ENCODE measurements at places on chromosomes 4 and X.

DNA sequence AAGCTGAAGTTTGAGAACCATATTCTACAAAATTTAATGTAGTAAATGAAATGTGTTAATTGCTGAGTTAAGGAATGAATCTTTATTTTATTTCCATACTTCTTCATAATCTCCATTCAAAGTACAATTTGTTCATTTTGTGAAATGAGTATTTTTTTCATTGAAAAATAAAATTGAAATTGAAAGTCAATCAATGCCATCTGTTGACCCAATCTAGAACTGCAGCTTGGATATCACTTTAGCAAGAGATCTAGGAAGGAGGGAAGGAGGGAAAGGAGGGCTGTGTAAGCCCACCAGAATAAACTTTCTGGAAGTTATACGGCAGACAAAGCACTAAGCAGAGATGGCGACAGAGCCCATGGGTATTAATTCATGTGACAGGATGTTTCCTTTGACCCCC lies 128.4 kb downstream of the ZMAT1 start:
- DNase-seq = no peak

DNA sequence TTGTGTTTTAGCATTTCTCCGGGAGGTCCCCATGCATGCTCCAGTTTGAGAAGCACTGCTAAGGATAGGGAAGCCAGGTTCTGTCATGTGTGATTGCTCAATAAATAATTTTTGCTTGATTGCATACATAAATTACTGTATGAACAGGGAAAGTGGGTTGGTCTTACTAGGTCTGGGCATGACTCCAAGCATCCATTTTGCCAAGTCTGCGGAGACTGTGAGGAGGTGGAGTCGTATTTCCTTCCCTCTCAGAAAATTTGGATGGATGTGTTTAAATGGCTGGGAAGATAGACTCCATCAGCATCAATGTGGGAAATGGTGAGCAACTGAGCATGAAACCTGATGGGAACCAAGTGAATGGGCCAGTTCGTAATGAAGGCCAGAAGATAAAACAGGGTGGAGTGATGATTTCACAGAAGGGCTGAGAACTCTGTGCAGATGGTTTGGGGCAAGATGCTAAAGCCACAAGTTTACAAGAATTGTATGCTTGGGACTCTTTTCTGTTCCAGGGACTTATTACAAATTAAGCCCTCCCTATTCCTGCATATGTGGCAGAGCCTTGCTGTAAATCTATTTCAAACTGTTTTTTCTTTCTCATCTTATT lies 84.1 kb downstream of the NHS start:
- DNase-seq = no peak

DNA sequence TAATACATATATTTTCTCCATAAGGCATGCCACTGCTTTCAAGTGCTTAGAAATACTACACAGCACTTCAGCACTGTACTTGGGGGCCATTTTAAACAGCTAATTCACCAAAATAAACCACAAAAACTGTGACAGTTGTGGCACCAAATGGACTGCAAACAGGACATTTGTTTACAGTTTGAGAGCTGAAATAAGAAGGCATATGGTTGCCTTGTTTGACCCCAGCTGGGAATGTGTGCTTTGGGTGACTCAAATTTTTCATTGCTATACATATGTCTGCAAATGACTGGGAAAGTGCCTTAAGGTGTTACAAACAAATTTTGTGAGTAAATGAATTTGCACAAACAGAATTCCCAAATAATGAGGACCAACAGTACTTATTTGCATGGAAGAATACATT lies 124.2 kb downstream of the BANK1 start:
- DNase-seq = no peak

GRCh38 chrX:125382148-125382628 lies 62.5 kb downstream of the TEX13C start:
- no peak for DNase-seq

GRCh38 chrX:133085785-133086184 lies 11.1 kb downstream of the USP26 start:
- no peak for DNase-seq
